Activated CD4-positive, alpha-beta T cell treated with anti-CD3 and anti-CD28 coated beads, Interleukin-2, Interleukin-6, amounts not matched to agents 100 ng/mL and 50 ng/mL, durations not matched to agents 16 hours and 8 hours (primary cell): ENCODE measurements at places on chromosomes 3 and 15.

DNA sequence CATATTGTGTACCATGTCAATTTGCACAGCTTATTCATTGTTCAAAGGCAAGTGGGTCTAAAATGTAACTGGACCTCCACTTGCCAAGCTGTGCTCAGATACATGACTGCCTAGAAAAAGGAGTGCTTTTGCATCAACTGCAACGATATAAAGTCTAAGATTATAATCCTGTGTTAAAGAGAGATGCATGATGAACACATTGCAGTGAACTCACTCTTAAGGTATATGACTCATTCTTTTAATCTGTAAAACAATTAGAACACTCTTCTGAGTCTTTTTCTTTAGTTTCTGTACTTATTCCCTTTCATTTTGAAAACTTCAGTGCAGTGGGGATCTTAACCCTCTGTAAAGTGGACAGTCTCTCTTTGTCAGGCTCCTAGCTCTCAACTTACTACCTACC, 982.8 kb downstream of the ROBO1 start:
- DNase-seq: no peak

DNA sequence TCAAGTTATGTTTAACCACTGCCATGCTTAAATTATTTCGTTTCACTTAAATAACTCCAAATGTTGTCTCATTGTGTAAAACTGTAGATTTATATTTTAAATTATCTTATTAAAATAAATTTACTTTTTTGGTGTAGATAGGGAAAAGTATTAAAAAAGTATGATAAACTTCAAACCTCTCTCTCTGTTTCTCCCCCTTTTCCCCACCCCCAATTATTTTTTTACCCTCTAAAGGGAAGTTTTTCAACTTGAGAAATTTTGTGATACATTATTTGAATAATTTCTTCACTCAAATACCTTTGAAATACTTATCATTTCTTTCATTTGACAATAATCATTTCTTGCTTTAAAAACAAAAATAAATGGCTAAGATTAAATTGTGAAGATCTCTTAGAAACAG, 66.9 kb upstream of the EIF1B start:
- no peak for DNase-seq

DNA sequence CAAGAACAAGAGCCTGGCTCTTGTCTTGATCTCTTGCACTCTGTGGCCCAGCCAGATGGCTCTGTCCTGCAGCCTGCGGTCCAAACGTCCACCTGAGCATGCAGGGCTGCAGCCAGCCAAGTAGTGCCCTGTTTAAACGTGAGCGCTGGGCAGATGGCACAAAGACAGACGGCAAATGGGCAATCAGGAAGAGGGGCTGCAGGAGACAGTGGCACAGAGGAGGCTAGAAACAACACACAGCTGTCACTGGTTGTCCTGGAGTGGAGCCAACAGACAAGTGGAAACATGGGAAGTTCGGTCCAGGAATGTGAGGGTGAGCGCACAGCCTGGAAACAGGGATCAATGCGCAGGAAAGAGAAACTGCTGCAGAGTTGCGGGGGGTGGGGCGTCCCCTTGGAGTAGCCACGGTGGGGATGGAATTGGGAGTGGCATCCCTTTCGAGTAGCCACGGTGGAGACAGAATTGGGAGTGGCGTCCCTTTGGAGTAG, 10.7 kb upstream of the ZXDC start:
- DNase-seq: no peak

DNA sequence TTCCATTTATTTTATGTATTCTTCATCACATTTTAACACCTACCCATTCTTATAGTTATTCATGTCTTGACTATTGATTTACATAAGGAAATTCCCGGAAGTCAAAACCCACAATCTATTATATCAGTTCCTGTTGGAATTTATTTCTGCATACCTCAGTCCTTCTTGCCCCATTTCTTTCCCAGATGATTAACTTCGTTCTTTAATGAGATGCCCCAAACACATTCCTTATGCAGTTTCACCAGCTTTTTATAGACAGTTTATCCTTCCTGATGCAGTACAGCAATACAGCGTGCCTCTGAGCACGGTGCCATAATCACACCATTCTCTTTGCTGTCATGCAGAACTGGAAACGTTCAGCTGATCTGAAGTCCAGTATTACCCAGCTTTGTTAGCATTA, 175.8 kb upstream of the NANOGP8 start:
- DNase-seq: no peak

DNA sequence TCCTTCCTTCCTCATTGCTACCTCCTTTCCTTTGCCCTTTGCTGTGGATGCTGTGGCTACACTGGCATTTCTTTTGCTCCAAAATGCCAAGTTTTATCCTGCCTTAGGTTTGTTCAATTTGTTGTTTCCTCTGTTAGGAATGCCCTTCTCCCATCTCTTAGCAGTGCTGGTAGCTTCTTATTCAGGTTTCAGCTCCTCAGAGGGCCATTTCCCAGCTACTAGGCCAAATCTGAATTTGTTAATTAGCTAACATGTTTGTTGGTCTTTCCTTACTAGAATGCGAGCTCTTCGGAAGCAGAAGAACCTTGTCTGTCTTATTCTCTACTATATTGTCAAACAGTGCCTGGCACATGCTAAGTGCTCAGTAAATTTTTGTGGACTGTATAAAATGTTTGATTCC, 11.0 kb downstream of the MAPK6 start:
- DNase-seq: no peak

DNA sequence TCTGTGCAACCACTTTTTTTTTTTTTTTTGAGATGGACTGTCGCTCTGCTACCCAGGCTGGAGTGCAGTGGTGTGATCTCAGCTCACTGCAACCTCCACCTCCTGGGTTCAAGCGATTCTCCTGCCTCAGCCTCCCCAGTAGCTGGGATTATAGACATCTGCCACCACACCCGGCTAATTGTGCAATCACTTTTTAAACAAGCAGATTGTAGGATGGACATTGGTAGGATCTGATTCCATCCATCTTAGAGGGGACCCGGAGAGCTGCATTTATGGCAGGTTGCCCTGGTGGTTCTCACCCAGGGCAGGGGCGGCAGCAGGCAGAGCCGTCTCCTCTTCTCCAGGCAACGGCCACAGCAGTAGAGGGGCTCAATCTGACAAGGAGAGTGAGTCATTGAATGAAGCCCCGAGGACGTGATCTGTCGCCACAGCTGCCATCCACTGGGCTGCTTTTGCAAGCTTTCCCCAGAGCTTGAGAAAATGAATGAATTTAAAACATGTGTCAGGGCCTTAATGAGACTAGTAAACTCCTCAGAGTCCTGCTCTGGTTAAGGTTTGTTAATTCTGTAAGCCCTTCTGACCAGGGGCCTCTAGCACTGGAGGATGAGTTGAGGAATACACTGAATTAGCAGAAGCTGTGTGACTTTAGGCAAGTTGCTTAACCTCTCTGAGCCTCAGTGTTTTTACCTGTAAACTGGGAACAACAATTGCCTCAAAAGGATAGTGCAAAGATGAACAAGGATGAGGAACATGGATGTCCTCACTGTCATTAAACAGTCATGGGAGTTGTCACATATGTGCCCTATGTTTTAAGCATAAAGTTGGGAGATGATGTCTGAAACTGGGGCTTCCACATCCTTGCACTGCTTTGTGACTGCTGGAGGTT, 129.1 kb downstream of the ASB7 start:
- no peak for DNase-seq

GRCh38 chr15:47407692-47408091, 309.6 kb upstream of the SEMA6D start:
- no peak for DNase-seq

GRCh38 chr3:55190331-55190730, 262.5 kb upstream of the LRTM1 start:
- DNase-seq: no peak

GRCh38 chr15:66387163-66388042, 691 bp downstream of the MAP2K1 start:
- DNase-seq: peak; percentile 78
